ENCODE measurements at places on chromosomes 16 and 17.
A peak's percentile ranks its signal among the peaks of the same experiment; 100 is the strongest.

GRCh38 chr16:64098451-64098850, 1023.4 kb downstream of the CDH11 start:
- DNase-seq, result no peak

DNA sequence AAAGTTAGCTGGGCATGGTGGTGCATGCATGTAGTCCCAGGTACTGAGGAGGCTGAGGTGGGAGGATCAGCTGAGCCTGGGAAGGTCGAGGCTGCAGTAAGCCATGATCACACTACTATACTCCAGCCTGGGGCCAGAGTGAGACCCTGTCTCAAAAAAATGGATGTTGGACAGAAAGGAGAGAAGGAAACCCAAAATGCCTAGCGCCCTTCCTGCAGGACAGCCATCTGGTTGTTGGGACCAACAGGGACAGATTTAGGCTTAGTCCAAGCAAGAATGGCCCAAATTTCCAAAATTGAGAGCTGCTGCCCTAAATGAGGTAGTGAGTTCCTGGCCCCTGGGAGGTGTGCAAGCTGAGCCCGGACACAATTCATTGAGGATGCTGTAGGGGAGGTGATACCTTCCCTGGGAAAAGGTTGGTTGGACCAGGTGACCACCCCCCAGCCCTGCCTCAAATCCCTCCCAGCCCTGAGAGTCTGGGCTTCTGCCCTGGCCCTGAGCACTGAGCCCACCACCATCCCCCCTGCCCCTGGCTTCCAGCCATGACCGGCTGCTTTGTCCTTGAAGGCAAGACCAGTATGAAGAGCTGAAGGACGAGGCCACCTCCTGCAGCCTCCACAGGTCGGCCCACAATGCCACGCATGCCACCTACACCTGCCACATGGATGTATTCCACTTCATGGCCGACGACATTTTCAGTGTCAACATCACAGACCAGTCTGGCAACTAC, 35.1 kb downstream of the IL21R start:
- DNase-seq, result no peak

DNA sequence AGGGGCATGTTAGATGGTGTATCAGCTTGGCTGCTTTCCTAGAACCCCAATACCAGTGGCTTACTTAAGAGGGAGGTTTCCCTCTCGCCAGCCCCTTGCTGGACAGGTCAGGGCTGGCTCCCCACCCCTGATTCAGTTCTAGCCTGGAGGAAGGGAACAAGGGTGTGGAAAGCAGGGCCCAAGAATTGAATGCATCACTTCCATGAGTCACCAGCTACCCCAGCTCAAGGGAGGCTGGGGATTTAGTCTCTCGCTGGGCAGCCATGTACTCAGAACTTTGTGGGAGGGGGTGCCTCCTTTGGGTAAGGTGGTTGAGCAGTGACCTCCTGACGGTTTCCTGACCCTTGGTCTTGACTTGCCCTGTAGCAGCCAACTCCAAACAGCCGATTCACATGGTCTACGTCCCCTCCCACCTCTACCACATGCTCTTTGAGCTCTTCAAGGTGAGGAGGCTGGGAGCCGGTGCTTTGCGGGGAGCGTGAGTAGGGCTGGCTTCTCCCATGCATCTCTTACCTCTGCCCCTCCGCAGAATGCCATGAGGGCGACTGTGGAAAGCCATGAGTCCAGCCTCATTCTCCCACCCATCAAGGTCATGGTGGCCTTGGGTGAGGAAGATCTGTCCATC, 12.8 kb downstream of the PDK2 start:
- DNase-seq, result no peak

GRCh38 chr17:31596382-31597323, 205.2 kb downstream of the RAB11FIP4 start:
- peak; percentile 1 for DNase-seq

DNA sequence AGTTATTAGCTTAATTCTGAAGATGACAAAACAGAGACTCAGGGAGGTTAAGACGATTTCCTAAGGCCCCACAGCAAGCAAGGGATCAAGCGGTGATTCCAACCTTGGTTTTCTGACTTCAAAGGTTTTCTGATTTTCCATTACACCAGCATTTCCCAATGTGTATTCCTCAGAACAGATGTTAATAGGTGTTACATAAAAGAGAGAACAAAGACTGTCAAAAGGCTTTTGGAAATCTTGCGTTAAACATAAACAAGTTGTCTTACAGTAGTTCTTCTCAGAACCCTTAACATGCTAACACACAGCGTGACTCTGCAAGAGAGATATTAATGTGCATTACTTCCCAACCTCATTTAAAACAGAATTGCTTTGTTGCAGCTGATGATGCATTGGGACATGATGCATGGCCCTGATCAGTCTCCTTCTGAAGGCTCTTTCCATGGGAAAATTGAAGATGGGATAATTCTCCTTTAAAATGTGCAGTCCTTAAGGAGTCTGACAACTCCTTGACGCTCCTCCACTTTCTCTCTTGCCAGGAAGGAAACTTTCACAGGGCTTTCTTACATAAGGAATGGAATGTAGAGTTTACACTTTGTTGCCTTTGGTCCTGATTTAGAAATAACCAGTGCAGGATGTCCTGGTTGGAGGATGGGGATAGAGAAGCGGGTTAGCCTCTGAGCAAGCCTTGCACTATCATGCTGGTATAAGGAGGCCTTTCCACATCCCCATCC, 21.5 kb upstream of the MMD start:
- no peak for DNase-seq

- DNase-seq, result no peak
Observed at GRCh38 chr16:20862162-20862960, 37.8 kb downstream of the DCUN1D3 start.

DNA sequence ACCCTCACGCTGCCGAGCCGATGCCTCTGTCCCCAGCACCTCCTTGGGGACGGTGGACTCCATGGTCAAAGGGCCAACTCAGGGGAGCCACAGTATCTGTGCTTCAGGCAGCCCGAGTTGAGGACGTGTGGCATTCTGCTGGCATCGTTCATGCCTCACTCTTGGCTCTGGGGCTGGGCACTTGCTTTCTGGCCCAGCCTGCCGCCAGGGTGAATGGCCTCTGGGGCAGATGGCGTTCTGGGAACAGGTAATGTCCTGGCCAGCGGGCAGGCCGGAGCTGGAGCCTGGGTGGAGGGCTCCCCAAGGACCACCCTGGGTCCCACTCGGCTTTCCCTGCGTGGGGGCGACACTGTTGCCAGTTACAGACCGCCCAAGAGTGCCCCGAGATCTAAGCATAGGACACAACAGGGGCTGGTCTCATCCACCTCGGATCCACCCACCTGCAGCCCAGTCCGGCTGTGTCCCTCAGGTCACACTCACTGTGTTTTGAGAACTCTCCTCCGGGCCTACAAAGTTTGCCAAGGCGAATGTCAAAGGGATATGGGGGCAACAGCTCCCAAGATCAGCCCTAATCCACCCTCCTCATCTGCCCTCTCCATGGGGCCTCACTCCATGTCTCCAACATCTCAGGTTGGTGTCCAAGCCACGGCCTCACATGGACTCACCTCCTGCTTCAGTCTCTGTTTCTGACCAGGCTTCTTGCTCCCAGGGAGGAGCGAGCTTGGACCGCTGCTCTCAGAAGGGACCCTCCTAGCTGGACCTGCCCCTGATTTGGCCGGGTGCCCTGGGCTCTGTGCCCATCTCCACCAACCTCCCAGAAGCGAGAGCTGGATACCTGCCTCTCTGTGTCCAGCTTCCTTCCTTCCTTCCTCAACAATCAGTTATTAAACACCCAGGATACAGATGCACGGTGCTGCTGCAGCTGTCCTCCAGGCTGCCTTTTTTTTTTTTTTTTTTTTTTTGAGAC, 60.8 kb downstream of the TMEM235 start:
- no peak for DNase-seq

- no peak for DNase-seq
Observed at GRCh38 chr17:50177476-50177875, 11.7 kb downstream of the SGCA start.

- no peak for DNase-seq
Observed at GRCh38 chr17:61477204-61477834, 25.1 kb downstream of the TBX4 start.

DNA sequence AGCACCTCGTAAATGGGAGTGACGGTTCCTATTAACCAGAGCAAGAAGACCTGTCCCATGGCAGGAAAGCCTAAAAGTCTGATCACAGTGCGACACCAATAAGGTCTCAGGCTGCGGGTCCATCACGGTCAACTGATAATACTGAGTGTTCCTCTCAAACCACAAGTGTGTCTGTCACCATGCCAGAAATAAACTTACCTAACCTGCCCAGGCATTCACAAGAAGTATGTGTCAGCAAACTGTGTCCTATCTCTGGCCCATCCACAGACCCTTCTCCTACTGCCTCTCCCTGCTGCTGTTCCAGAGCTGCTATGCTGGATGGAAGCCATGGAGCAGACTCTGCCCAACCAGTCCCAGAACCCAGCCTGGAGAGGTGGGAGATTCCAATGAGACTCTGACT, 73.5 kb downstream of the ZNF423 start:
- DNase-seq, result no peak

GRCh38 chr16:9845661-9846361, 336.4 kb downstream of the GRIN2A start:
- no peak for DNase-seq

DNA sequence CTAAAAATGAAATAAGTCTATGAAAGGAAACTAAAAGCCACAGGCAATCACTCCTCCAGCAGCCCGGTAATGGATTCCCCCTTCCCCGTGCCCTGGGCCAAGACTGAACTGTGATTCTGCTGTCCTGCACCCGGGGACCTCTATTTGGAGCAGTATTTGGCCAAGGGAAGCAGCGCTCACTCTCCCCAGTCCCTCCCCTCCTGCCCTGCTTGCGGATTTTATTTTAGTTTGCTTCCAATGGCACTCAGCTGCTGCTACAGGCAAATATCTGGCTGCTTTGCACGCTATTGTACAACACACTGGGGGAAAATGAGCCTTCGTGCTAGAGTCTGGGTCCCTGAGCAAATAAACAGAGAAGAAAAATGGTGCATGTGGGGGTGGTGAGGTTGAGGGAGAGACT, 975.7 kb upstream of the RBFOX1 start:
- DNase-seq, result no peak

GRCh38 chr16:67966549-67967182, 1.8 kb downstream of the SLC12A4 start:
- DNase-seq, result no peak

- DNase-seq, result no peak
Observed at GRCh38 chr17:18300725-18301480, 13.9 kb downstream of the TOP3A start.

DNA sequence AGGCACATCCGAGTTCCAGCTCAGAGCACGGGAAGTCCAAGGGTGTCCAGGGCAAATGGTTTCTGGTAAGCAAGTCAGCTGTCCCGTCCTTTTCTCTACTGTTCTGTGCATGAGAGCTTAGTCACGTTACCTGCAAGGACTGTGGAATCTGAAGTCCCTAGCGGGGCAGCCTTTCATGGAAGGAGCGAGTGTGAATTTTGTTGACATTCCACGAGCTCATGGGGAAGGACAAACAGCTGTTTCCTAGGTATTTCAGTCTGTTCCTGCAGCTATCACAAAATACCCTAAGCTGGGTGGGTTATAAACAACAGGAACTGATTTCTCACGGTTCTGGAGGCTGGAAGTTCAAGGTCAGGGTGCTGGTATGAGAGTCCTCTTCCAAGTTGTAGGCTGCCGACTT, 109.2 kb downstream of the SDR42E1 start:
- no peak for DNase-seq

DNA sequence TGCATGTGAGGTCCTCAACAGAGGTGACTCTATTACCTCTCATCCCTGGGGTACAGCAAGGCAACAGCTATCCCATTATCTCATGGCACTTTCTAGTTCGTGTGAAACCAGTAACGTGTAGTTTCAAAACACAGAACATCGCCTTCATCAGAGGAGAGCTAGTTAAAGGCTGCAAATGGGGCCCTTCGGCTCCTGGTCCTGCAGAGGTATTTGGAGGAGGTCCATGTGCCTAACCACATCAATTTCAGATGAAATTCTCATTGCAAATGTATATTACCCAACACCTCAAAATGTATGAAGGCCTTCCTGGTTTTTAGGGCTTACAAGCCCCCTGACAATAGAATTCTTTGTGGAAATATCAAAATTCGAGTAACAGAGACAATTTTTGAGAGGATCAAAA, 95.7 kb upstream of the PSMD7 start:
- no peak for DNase-seq

DNA sequence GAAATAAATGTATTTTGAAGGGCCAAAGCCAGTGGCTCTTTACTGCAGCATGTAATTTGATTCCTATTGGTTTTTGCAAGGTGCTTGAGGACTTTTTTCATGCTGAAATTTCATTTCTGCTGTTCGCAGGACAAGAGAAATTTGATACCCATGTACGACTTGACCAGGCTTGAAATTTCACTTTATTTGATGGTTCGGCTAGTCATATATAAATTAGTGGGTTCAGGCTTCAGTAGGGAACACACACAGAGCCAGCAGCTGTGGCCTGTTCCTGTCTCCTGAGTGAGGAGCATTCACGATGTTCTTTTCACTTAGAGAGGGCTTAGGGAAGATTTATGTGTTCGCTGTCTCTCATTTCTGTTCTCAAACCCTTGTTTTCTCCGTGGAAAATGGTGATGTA, 258.4 kb upstream of the CACNG5 start:
- no peak for DNase-seq

DNA sequence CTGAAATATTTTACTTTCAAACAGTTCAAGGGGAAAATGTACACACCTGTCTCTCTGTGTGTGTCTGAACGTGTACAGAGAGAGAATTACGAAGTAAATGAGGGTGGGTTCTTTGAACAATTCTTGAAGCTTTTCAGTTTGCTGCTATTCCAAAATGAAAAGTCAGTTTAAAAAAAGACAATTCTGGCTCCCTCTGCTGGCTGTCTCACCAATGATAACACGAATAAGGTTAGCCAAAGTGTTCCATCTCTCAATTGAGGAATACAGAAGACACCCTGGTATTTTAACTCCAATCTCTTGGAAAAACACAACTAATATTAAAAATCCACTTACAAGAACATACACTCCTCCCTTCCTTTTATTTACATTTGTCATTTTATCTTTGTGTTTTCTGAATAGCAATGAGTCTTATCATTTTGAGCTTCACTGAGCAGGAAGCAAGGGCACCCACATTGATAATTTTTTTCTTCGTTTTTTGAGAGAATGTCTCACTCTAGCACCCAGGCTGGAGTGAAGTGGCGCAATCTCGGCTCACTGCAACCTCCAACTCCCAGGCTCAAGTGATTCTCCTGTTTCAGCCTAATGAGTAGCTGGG, 20.5 kb downstream of the EFTUD2 start:
- DNase-seq, result no peak

DNA sequence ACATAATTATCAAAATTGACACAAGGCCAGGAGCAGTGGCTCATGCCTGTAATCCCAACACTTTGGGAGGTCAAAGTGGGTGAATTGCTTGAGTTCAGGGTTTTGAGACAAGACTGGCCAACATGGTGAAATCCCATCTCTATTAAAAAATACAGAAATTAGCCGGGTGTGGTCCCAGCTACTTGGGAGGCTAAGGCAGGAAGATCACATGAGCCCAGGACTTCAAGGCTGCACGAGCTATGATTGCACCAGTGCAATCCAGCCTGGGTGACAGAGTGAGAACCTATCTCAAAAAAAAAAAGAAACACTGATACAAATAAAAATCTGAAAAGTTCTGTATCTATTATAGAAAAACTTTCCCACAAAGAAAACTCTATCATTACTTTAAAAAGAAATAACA, 15.5 kb downstream of the MYH10 start:
- no peak for DNase-seq

Measured in stimulated activated CD8-positive, alpha-beta memory T cell treated with anti-CD3 and anti-CD28 coated beads, Interleukin-2, amount 100 ng/mL, for 48 hours (primary cell).